ENCODE measurements at places on chromosomes 3 and 15.

- peak; percentile 44 for DNase-seq
These were observed 183.3 kb upstream of the ADAMTS9 start for GRCh38 chr3:64870876-64871646.

GRCh38 chr15:67043939-67044771 lies 21.2 kb upstream of the SMAD3 start:
- DNase-seq, result peak; percentile 98

- no peak for DNase-seq
These were observed 290.0 kb downstream of the ADAMTSL3 start for GRCh38 chr15:83943849-83944404.

GRCh38 chr15:46409841-46410301 lies 775.0 kb downstream of the SQOR start:
- DNase-seq, result no peak

GRCh38 chr3:135023996-135024658 lies 229.1 kb downstream of the EPHB1 start:
- no peak for DNase-seq

DNA sequence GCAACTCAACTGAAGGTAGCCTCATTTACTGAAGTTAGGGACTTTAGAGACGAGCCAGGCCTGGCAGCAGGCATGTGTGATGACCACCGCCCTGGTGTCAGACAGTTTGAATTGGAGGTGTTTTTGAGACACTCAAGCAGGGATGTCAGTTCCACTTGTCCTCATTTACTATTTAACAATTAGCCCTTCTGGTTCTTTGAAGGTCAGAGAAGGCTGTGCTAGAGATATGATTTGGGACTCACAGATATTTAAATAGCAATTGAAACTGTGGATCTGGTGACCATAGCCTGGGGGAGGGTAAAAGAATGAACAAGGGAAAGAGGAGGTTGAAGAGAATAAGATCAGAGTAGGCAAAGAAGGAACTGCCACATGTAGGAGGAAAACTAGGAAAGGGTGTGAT lies 74.6 kb downstream of the REC114 start:
- DNase-seq, result no peak

DNA sequence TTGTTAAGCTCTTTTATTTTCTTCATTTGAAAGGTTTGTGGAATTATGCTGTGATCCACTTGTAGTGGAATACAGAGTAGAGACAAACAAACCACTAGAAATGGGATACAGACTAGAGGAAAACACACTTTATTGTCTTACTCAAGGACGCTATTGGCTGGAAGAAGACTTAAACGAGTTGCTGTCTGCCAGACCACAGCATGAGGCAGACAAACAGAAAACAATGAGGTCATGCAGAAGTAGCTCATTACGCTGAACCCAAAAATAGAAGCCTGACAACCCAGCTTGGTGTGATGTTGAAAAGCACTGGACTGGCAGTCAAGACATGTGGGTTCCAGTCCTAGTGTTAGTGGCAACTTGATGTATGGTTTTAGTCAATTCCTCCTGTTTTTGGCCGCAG lies 62.4 kb upstream of the P3H2 start:
- DNase-seq, result peak; percentile 95

- no peak for DNase-seq
These were observed 42.3 kb upstream of the ROPN1 start for GRCh38 chr3:124034016-124034843.

GRCh38 chr15:74937272-74937589 lies 642 bp downstream of the COX5A start:
- no peak for DNase-seq

DNA sequence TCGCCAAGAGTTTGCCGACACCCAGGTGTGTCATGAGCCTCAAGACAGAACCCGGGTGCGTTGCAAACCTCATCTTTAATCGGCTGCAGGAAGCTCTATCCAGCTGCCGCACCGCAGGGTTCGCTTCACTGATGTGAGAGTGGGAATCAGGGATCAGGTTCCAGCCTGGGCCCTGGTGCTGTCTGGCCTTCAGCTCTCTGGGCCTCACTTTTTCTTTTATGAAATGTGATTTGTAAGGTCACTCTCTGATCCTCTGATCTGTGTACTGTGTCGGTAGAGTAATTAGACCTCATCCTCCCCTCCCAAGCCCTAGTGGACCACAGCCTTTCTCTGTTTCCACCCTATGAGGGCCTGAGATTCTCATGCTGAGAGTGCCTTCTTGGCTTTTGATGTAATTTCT lies 202.8 kb upstream of the UBE2E1 start:
- DNase-seq, result no peak

DNA sequence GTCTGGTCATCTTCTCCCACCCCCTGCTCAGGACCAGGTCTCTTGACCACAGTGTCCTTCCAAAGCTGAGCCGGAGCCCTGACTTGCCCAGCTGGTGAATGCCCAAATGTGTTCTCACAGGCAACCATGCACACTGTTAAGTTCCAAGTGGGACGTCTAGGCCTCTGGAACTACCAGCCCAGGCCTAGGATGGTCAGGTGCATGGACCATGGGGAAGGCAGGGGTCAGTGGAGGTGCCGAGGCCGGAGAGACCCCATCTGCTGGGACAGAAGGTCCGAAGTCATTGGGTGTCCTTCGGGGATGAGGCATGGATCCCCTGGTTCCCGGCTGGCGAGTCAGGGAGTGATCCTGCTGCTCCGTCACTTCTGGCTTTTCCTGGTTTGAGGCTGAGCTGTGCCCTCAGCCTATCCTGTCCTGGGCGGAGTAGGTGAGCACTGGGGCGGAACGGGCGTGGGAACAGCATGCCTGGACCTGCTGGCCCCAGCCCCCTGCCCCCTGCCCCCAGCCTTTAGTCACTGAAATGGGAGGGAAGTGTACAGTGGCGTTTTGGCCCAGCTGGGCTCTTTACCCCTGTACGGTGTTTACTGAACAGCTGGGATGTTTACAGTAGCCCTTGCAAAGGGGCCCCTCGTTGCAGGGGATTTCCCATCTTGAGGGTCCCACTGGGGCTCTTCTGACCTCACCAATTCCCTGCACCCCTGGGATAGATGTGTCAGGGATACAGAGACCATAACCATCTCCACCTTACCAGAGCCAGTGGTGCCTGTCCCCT lies 12.1 kb downstream of the SEMA3F start:
- DNase-seq, result no peak

DNA sequence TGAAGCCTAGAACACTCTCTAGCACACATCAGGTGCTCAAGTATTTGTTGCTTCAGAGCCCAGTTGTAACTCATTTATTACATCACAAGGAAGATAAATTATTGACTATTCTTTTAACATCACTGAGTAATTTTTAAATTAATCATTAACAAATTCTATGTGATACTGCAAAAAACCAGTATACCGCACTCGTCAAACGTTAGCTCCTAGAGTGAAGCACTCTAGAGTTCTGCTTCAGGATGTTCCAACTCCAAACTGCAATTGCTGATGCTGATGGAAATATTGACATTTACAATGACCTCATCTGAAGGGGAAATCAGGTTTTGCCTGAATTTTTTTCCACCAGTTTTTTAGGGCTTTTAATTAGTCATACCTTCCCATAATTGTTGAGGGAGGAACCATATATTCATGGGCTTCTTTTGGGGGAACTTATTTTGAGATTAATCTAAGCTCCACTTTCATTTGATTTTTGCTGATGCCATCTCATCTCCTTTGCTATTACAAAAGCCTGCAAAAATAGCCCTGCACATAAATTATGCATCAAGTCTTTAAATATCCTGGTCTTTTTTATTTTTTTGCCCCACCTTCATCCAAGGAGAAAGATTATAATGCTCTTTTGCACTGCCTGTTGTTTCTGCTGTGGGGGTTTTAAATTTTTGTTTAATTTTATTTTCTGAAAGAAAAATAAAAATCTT lies 123.0 kb upstream of the STAC start:
- DNase-seq, result no peak

- no peak for DNase-seq
These were observed 722.9 kb upstream of the CFAP20DC start for GRCh38 chr3:59772416-59773408.

DNA sequence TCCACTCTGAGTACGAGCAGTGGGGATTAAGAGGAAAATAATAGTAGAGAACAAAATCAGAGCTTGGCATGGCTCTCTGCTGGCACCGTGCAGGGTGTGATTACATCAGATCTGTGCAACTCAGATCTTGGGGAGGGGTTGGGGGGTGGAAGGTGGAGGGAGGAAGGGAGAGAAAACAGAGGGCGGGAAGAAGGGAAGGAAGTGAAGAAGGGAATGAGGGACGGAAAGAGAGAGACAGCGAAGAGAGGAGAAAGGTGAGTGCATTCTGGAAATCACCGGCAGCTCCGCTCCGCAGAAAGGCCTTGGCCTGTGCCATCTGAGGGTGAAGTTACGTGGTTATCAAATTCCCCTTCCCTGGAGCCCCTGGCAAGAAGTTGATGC lies 31.0 kb upstream of the ADAMTS17 start:
- no peak for DNase-seq

DNA sequence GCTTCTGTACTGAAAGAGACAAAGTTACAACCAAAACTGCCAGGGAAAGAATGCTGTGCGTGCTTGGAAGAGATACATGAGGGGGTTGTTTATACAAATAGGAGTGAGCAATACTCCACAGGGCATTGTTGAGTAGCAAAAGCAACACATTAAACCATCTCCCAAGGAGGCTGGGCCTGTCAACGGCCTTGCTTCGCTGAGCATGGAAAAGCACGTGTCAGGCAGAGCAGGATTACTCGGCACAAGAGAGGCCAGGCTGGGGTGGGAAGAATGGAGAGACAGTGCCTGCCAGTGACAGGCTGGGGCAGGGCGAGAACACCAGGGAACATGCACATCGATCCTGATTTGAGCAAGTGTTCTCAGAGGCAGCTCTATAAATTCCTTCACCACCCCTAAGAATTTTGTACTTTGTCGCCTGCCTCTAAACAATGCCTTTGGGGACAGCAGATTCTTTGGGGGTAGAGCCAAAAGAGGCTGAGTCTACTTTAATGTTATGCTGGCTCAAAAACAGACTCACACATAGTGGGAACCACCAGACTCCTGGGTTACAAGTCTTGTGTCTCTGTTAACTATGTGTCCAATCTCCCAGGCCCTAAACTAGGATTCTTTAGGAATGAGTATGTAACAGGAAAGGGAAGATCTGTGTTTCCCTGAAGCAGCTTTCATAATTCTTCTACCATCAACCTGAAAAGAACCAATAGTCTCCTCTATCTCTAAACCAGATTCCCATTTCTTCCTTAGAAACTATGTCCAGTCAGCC lies 67.2 kb downstream of the LIPC start:
- DNase-seq, result peak; percentile 80

DNA sequence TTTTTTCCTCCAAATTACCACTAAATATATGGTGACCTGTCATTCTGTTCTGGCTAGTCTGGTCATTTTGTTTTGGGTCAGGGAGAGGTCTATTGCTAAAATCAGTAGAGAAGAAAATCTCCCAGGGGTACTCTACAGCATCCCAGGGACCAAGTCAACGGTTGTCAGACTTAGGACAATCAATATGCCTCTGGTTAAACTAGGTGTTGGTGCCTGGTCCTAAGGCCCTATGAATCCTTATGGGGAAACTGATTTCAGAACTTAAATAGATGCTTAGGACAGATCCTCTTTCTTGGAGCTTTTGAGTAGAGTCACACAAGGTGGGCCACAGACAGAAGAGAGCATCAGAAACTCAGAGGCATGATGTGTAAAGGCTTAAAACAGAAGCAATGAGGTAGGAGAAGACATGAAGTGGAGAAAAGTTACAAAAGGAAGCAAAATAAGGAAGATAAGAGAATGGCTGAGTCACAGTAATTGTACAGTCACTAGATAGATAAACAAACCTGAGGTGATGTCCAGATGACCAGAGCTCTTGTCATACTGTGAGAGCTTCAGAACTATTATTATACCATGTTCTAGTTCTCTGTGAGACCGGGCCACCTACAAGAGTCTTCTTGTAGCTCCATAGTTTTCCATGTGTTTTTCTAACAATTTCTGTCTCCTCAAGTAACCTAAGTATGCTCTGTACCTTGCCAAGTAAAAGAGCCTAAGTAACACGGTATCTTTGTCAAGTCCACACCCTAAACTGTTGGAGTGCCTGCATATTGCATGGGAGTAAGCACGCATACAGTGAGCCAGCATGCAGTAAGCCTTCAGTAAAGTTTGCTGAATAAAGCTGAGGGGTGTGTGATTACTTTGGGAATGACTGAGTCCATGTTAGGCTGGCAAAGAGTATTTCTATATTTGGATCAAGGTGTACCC lies 44.6 kb upstream of the LEKR1 start:
- no peak for DNase-seq

DNA sequence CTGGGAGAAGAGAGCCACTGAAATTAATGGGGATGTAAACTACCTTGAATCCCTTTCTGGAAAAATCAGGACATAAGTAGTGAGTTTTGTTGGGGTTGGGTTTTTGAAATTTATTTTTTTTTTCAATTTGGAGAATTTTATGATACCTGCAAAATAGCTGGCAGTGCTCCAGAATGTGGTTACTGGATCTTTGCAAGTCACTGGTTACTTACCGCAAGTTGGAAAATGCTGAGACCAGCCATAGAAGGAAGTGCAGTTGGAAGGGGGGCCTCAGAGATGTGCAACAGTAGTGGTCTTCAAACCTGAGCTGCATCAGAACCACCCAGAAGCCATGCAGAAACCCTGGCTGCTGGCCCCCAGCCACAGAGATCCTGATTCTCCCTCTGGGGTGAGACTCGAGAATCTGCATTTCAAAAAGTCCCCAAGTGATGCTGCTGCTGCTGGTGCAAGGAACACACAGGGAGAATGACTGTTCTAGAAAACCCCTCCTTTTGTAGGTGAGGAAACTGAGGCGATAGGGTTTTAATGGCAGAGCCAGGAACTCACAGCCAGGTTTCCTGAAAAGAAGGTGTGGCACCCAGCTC lies 39.7 kb downstream of the SEMA5B start:
- DNase-seq, result no peak

GRCh38 chr3:186717039-186717457 lies at the start of gene KNG1:
Gene KNG1 (plus strand): TSS chr3:186717359. CDS start chr3:186717543, 184 bp downstream.
- no peak for DNase-seq

GRCh38 chr15:49900903-49901235 lies 218.2 kb downstream of the ATP8B4 start:
- no peak for DNase-seq

GRCh38 chr3:156617781-156618180 lies 56.6 kb upstream of the TIPARP start:
- DNase-seq, result no peak

DNA sequence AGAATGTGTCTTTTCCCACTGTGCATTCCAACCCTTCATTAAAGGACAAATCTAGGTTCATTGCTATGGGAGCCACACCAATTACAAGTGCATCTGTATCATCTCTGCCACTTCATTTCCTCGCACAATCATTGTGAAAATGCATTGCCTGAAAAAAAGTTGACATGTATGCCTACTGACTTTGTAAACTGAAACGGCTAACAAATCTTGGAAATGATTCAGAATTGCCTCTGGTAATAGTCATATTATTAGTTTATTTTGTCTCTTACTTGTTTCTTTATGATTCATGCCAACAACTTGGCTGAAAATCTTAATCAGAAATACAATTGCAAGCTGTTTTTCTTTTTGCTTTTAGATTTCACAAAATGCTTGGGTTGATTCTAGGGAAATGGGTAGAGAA lies 497.1 kb downstream of the ZIC1 start:
- DNase-seq, result no peak

DNA sequence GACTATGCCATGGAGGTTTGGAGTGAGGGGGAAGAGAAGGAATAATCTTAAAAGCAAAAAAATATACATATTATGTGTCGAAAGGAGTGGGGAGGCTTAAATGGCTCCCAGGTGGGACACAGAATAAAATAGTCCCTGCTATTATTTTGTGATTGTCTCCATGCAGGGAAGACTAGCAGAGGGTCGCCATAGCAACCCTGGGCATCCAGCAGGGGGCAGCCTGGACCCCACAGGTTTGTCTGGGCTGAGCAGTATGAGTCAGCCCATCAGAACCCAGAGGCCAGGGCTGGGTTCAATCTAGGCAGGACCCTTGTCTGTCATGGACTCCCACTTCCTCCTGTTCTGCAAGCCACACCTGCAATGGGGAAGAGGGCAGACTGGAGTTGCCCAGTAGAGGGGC lies 17.6 kb upstream of the LINGO1 start:
- no peak for DNase-seq
